ENCODE measurements at places on chromosomes 3 and 15.
A peak's percentile ranks its signal among the peaks of the same experiment; 100 is the strongest.

GRCh38 chr3:179958143-179958542, 78.6 kb downstream of the PEX5L start:
- no peak for DNase-seq

- no peak for DNase-seq
These were observed 145.5 kb downstream of the WNT5A start for GRCh38 chr3:55341502-55342031.

- no peak for DNase-seq
These were observed 40.7 kb downstream of the FSTL1 start for GRCh38 chr3:120410116-120410515.

DNA sequence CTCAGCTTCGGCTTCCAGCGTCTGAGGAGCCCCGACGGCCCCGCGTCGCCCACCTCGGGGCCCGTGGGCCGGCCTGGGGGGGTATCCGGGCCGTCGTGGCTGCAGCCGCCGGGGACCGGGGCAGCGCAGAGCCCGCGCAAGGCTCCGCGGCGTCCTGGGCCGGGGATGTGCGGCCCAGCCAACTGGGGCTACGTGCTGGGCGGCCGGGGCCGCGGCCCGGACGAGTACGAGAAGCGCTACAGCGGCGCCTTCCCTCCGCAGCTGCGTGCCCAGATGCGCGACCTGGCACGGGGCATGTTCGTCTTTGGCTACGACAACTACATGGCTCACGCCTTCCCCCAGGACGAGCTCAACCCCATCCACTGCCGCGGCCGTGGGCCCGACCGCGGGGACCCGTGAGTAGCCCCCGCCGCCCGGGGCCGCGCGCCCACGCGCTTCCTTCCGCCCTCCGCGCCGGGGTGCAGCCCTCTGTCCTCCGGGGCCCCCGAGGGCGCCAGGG, 462 bp downstream of the EDEM1 start:
- peak; percentile 59 for DNase-seq

DNA sequence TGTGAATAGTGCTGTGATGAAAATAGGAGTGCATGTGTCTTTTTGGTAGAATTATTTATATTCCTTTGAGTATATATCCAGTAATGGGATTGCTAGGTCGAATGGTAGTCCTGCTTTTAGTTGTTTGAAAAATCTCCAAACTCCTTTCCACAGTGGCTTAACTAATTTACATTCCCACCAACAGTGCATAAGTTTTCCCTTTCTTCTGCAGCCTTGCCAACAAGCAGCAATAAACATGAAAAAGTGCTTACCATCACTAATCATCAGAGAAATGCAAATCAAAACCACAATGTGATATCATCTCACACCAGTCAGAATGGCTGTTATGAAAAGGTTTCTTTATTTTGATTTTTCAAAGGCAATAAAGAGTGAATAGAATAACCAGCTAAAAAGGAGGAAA, 1105.9 kb downstream of the NAALADL2 start:
- DNase-seq, result no peak

GRCh38 chr15:48449734-48450133, 118.5 kb downstream of the DUT start:
- no peak for DNase-seq

DNA sequence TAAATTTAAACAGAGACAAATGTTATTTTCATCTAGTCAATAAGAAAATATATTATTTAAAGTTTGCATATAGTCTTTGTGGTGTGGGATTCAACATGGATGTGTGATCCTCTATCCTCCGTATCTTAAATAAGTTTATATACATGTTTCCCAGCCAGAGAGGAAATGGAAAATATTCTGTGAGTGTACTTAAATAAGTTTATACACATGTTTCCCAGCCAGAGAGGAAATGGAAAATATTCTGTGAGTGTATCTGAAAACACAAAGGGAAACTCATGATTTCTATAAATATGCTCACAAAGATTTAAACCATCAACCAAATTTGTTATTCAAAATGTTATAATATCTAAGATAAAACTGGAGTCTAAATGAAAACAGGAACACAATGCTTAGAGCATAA, 110.0 kb upstream of the MELTF start:
- DNase-seq, result no peak

DNA sequence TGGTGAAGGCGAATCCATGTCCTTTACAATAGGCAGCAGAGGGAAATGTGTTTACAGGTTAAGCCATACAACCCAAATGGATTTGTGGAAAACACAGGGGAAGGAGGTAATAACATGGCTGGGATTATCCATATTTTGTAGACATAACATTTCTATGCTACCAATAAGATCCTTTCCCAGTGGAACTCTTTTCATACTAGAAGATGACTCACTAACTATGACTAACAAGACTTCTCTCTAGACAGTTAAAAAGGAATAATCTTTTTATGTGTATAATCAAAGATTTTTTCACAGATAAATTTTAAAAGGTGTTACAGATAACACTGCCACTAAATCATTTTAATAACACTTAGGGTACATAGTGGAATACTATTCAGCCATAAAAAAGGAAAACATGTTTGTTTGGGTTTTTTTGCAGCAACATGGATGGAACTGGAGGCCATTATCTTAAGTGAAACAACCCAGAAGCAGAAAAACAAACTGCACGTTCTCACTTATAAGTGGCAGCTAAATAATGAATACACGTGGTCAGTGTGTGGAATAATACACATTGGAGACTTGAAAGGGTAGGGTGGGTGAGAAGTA, 39.6 kb downstream of the VPS13C start:
- no peak for DNase-seq

GRCh38 chr3:12268049-12268735, 20.7 kb upstream of the PPARG start:
- no peak for DNase-seq

GRCh38 chr3:127455541-127456450, 134.7 kb downstream of the TPRA1 start:
- peak; percentile 26 for DNase-seq

DNA sequence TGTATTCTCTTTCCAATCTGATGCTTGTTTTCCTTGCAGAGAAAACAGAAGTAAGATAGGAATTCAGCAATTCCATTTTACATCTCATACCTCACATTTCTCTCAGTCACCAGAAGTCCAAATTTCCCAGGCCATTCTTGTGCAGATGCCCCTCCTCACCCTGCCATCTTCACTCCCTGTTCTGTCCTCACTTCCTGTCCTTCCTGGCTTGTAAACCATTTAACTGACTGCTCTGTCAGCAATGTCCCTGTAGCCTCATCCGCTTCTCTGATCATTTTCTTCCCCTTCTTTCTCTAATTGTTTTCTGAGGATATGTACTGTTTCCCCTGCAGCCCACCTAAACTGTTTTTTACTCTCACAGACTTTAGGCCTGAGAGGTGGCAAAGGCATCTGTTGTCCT, 40.3 kb downstream of the BLM start:
- DNase-seq, result no peak

GRCh38 chr3:153634683-153635082, 472.7 kb downstream of the RAP2B start:
- DNase-seq, result no peak

All from CD4-positive, alpha-beta memory T cell (primary cell).